ENCODE measurements at places on chromosomes 12 and 14.

- DNase-seq = no peak
Measured at GRCh38 chr12:114131824-114132223, 165.7 kb upstream of the RBM19 start.

GRCh38 chr14:50045039-50045711, 71.2 kb downstream of the VCPKMT start:
- DNase-seq = peak; percentile 93

DNA sequence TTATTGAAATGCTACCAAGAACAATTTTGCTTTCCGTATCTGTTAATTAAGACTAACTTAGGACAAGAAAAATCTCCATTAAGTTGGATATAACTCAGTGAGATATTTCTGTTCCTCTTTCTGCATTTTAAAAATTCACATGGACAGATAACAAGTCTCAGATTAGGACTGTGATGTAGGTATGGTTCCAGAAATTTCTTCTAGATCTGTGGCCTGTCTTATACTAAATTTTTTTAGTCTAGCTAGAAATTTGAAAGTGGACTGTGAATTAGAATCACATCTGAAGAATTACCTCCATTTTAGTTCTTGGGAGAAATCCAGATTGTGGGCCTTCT, 41.6 kb downstream of the USP15 start:
- no peak for DNase-seq

DNA sequence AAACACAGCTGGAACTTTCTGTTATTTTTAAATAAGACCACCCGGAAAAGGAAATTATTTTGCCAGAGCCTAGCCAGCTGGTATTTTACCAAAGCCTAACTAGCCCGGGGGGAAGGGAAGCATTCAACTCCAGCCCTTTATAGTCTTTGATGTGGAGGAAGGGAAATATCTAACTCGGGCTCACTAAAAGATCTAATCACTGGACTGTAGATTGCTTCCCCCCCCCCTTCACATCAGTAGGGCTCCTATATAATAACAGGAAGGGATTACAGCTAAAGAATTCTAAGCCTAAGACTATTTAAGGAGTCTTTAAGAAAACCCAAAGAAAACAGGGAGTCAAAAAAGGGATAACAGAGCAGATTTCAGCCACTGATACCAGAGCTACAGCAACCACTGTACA, 431.1 kb downstream of the KCNH5 start:
- DNase-seq = no peak

- no peak for DNase-seq
Measured at GRCh38 chr14:34368971-34369647, 92.9 kb downstream of the SPTSSA start.

DNA sequence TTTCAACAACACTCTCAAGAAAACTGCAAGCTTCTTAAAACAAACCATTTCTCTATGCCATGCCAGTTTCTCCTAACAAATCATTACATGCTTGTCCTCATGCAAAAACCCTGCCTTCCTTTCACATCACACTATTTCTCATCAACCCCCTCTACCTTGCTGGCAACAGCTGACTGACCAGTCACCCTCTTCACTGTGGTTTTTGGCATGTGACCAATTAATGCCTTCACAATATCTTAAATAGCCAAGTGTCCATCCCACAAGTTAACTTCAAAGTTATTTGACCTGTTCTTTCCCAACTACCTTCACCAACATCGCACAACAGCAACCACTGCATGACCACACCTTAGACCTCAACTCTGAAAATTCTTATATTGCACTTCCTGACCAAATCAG, 159.6 kb downstream of the CEP128 start:
- DNase-seq = peak; percentile 42
